ENCODE measurements at places on chromosomes 2 and 18.
A peak's percentile ranks its signal among the peaks of the same experiment; 100 is the strongest.

- DNase-seq, result no peak
Observed at GRCh38 chr18:56127322-56128099, 510.9 kb downstream of the TXNL1 start.

DNA sequence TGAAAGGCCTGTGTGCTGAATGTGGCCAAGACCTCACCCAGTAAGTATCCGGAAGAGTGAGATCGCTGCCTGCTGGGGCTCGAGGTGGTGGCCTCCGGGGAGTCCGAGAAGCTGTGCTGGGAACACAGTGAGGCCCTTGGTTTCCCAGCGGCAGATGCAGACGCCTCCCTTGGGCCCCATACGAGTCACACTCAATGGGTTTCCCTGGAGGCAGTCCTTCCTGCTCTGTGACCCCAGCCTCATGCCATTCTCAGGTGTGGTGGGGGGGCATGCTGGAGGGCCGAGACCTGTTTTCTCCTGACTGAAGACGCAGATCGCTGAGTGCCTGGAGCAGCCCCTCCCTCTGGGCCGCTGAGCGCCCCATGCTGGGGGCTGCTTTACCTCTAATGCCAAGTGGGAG is 15.7 kb downstream of the CTDP1 start:
- no peak for DNase-seq

- no peak for DNase-seq
Observed at GRCh38 chr2:171924170-171924942, 2.1 kb downstream of the HAT1 start.

DNA sequence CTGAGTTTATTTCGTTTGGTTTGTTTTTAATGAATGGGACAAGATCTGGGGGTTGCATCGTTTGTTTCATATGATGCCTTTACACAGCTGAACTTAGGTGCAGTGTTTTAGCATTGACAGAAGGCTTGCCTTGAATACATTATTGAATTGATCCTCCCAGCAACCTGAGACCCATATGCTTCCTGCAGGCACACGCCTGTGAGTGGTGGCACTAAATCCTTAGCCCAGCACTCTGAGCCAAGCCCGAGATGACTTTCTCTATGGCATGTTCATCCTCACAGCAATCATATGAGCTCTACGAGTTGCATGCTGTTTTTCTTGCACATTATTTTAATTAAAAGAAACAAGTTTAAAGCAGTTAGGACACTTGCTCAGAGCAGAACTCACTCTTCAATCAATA is 47.8 kb upstream of the AGAP1 start:
- no peak for DNase-seq

- DNase-seq, result peak; percentile 66
Observed at GRCh38 chr2:98086491-98087446, at the start of gene VWA3B. Gene VWA3B, plus strand, starts transcription at chr2:98087167. Its CDS starts 5,926 bp downstream, at chr2:98093093.

- DNase-seq, result no peak
Observed at GRCh38 chr2:9991829-9992273, 40.4 kb downstream of the GRHL1 start.

GRCh38 chr2:232699110-232699509 is 2.0 kb downstream of the GIGYF2 start:
- DNase-seq, result no peak

Measured in activated CD8-positive, alpha-beta T cell treated with anti-CD3 and anti-CD28 coated beads, Interleukin-2, amount 10 ng/mL, durations not matched to agents 7 days and 5 days (primary cell).